Tongue (tissue), 3 donors: ENCODE measurements at places on chromosomes 4 and X. TPM values are rescaled to one million over a fixed set of nuclear protein-coding genes. Genes with fewer than 3 reads are reported as not detected.

Gene AKAP14
- total RNA-seq, result 0.41 TPM

Gene SHISA3
- total RNA-seq, result 0.62 TPM

DNA sequence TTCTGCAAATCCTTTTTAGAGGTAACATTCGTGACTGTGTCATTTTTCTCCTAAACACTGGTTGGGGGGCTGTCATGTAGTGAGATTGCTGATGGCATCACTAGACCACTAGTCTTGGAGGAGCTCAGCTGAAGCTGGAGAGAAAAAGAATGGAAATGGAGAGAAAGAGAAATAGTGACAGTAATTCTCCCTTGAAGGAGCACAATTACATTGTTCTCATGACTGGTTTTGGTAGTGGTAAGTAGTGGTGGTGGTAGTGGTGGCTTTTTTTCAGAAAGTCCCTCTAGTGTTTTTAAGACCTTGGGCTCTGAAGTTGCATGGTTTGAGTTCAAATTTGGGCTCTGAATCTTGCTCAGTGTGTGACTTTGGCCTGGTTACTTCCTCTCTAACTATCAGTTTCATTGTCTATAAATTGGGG is 99.8 kb downstream of the LARP7 start:
- no peak for DNase-seq

DNA sequence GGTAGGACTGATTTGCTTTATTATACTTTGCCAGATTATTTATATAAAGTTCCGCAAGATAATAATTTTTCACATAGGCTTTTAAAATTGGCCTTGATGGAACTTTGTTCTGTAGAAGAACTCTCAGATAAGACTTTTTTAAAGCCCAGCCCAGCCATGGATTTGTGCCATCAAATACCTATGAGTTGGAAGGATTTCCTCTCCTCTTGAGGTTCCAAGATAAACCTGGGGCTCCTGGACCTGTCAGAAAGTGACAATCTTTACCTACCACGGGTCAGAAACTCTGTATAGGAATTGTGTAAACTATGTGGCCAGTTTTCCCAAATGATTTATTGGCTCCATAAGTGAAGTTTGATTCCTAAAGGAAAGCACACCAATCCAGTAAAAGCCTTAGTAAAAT is 271.9 kb upstream of the GRID2 start:
- DNase-seq, result no peak

- no peak for DNase-seq
Measured at GRCh38 chr4:149145803-149146202, 669.8 kb downstream of the IQCM start.

GRCh38 chr4:39565878-39566600 is 38.8 kb upstream of the UGDH start:
- no peak for DNase-seq

- no peak for DNase-seq
Measured at GRCh38 chrX:39808471-39808917, 289.3 kb downstream of the BCOR start.

Gene VMA21
- 30.7 TPM for total RNA-seq
